ENCODE measurements at places on chromosomes 6 and 20.

- no peak for DNase-seq
Measured at GRCh38 chr6:79949233-79949632, 1.9 kb upstream of the ELOVL4 start.

GRCh38 chr6:37657112-37657886 is 40.4 kb downstream of the MDGA1 start:
- DNase-seq: no peak

GRCh38 chr6:136890194-136890839 is 31.8 kb upstream of the SLC35D3 start:
- DNase-seq: no peak

- DNase-seq: no peak
Measured at GRCh38 chr20:48203252-48203651, 418.0 kb upstream of the SULF2 start.

- no peak for DNase-seq
Measured at GRCh38 chr6:41371461-41371991, 36.1 kb downstream of the NCR2 start.

- DNase-seq: no peak
Measured at GRCh38 chr6:63742060-63742459, 106.5 kb downstream of the PHF3 start.
